Mesendoderm (in vitro differentiated cells): ENCODE measurements at places on chromosomes 12 and 14.

DNA sequence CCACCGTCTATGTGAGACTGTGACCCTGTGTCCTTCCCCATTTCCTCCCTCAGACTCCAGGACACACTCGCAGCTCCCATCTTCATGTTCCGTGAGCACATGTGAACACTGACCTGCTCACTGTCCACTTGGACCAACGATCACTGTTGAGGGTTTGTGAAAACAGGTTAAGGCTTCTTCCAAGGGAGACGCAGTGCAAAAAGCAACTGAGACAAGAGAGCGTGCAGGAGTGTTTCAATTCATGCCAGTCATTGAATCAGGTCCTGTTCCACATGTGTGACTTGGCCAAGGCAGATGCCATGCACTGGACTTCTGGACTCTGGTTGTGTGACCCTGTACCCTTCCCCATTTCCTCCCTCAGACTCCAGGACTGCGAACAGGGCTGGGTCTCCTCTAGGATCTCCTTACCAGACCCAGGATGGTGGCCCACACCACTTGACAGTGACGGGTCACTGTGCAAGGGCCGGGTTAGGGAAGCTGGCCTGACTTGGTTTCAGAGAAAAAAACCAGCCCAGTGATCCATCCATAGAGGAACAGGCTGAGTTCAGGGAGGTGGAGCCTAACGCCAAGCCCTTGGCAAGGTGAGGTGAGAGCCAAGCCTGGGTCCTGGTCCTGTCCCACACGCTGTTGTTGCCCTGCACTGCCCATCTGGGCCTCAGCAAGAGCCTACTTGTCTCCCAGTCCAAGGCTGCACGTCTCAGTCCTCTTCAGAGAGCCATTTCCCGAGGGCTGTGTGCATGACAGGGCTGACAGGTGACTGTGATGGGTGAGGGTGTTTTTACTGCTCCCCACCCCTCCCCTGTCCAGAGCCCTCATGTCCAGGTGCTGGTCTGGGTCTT is 5.7 kb upstream of the KRT5 start:
- no peak for DNase-seq

DNA sequence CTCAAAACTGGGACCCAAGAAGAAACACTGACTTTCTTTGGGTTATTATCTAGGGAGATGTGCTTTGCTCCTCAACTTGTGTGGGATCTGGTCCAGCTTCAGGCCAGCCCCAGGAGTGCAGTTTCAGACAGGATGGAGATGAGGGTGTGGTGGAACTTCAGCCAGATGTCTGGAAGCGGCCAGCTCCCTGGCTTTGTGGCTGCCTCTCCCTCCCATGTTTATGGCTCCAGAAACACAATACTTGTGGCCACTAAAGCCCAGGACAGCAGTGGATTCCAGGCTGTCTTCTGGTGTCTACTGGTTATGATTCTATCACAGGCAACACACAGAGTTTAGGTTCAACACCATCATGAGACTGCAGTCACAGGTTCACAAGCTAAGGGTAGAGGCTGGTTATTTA is 44.2 kb upstream of the EMP1 start:
- DNase-seq: no peak

DNA sequence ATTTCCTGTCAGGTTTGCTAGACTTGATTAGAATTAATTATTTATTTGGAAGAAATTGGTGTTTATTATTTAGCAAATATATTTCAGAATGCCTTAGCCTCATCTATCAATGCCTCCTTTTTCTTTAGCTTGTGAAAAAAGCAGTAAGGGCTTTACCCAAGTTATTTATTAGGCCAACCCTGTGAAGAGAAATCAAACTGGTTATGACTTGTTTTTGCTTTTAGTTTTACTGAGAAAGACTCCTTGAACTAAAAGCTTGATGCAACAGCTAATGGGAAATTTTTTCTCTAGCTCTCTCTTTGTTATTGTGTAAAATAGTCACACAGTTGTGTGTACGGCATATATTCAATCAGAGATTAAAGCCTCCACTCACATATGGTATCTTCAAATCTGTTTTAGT is 306.8 kb downstream of the DIO2 start:
- DNase-seq: no peak

- DNase-seq: no peak
These were observed 62.3 kb downstream of the FOS start for GRCh38 chr14:75340921-75341320.

GRCh38 chr12:843609-844008 is 91.2 kb downstream of the WNK1 start:
- DNase-seq: no peak

- no peak for DNase-seq
These were observed 22.5 kb upstream of the PCNX1 start for GRCh38 chr14:70884595-70885342.

DNA sequence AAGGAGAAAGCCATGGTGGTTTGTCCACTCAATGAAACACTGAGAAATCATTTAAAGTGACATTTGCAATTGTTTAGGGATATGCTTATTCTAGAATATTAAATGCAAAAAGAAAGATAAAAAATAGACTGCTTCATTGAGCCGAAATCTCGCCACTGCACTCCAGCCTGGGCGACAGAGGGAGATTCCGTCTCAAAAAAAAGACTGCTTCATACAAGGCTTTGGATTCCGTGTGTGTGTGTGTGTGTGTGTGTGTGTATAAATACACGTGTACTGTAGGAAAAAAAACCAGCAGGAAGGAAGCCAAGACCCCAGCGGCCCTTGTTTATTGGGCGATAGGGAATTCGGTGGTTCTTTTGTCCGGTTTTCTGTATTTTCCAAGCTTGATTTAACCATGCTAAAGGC is 3.2 kb upstream of the ZNF839 start:
- no peak for DNase-seq

- no peak for DNase-seq
These were observed 4.6 kb upstream of the POU6F1 start for GRCh38 chr12:51222461-51222860.

- DNase-seq: no peak
These were observed 481.4 kb downstream of the MDGA2 start for GRCh38 chr14:47194055-47194454.
